Fibroblast of the aortic adventitia (primary cell): ENCODE measurements at places on chromosomes 4 and X.

DNA sequence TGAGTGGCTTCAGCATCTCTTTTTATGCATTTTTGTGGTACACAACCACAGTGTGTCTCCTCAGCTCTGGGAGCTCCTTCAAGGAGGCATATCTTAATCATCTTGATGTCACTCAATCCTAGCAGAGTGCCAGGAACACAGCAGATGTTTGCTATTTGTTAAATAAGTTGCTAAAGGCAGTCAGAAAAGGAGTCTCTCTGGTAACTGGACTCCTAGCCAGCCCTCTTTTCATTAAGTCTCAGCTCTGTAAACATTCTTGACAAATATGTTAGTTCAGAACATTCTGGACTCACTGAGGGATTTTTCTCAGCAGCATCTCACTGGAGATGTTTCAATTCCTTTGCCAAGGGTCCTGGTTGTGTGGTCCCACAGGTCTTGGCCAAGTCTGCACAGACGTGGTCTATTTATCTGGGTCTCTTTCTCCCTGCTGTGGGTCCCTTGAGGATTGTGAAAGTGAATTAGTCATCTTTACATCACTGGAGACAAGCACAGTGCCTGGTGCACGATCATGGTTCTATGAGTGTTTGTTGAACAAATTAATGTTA lies 20.3 kb upstream of the FAM9C start:
- DNase-seq: peak; percentile 78

DNA sequence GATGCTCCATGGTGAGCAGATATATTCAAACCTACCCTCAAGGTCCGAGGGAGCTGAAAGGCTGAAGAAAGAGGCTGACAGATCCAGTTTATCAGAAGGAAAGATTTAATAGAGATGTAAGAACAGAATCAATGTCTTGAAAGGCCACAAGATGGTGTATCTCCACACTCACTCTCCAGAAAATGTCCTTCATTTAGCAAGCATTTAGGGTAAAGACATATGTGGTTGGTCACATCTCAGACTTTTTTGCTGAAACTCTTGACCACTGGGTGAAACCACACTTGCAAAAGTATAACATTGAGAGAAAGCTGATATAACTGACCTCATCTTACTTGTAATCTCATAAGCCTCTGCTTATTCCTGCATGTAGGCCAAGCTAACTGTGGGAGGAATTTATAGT lies 745.8 kb upstream of the GALNTL6 start:
- no peak for DNase-seq

GRCh38 chrX:100315566-100315965 lies 94.5 kb downstream of the PCDH19 start:
- DNase-seq: no peak

GRCh38 chr4:56181140-56181953 lies 205.9 kb downstream of the AASDH start:
- no peak for DNase-seq

DNA sequence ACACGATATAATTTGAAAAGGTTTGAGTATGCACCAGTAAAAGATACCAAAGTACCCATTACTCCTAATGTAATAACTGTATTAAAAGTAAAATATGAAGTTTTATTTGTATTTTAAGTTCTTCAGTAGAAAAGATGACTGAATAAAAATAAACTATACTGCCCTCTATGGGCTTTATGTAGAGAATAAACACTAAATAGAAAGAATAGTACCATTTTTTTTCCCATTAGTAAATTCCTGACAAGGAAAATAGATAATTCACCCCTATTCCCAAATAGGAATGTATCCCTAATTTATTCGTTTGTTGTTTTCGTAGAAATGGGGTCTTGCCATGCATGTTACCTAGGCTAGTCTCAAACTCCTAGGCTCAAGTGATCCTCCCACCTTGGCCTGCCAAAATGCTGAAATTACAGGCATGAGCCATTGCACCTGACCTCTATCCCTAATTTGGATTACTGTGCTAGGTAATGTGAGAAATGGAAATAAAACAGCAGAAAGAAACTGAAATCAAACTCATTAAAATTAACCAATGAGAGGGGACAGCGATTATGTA lies 73.6 kb upstream of the COX18 start:
- no peak for DNase-seq

- DNase-seq: peak; percentile 56
These were observed 45.5 kb downstream of the VGLL1 start for GRCh38 chrX:136577552-136577951.

DNA sequence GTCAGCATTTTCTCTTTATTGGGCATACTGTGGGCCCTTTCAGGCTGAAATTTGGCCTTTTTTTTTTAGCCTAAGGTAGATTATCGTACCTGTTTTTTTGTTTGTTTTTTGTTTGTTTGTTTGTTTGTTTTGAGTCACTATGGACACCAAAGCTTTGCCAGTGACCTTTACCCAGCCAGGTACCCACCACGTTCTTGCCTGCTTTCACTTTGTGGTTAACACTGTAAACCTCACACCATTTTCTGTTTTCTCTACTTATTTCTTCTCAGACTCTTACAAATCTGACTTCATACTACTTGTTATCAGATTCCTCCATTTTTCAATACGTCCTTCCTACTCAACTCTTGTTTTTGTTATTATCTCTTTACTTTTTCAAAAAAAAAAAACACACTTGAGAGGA lies 81.5 kb downstream of the ZNF674 start:
- DNase-seq: no peak

DNA sequence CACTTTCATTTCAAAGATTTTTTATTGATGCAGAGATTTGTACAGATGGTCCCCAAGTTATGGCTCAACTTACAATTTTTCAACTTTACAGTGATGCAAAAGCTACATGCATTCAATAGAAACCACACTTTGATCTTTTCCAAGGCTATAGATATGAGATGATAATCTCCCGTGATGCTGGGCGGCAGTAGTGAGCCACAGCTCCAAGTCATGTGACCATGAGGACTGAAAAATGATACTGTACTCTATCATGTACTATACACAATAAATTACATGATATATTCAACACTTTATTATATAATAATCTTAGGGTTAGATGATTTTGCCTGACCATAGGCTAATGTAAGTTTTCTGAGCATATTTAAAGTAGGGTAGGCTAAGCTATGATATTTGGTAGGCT lies 14.0 kb upstream of the GASK1B start:
- DNase-seq: no peak

- no peak for DNase-seq
These were observed 61.3 kb upstream of the TXK start for GRCh38 chr4:48195374-48195773.

DNA sequence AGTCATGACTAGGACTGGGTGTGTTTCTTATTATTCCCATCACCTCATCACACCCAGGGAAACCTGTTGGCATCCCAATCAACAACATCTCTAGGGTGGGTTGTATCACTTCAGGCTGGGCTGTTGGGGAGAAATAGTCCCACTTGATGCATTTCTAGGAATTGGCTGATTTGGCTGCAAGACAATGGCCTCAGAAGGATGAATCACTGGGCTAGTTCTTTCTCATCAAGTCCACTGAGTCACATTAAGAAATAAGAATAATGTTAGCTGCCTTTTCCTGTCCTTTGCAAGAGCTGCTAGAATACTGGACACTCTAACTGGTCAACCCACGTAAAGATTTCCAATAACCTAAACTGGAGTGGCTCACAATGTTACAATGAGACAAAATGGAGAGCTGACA lies 104.2 kb downstream of the CHRDL1 start:
- DNase-seq: peak; percentile 9

DNA sequence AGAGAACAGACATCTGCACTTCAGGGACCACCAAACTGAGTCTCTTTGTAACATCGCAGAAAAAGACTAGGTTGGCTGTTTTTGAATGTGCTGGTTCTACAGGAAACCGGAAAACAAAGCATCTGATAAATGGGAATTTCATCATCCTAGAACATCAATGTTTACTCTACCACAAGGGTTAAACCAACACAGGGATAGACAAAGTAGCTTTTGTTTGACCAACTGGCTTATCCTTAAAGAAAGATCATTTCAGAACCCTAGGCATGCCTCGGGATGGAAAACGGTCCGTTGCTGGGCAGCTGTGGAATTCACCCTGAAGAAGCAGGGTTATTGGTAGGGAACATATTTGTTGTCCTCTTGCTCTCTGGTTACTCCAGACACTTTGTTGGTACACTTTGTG lies 2355.5 kb upstream of the AGA start:
- DNase-seq: no peak

DNA sequence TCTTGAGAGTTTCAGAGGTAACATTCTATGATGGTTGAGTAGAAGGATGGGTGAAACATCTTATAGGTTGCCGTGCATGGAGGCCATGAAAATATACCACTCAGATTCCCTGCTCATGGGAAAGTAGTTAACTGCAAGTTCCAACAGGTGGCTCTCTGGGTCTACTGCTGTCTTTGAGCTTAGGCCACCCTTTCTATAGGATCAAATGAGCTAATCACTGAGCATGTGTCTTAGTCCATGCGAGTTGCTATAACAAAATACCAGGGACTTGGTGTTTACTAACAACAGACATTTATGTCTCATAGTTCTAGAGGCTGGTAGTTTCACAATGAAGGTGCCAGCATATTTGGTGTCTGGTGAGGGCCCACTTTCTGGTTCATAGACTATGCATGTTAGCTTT lies 144.8 kb upstream of the UNC5C start:
- no peak for DNase-seq

- DNase-seq: no peak
These were observed 83.9 kb downstream of the POLA1 start for GRCh38 chrX:24777660-24778059.

- peak; percentile 50 for DNase-seq
These were observed 215.5 kb downstream of the PDGFC start for GRCh38 chr4:156756118-156756517.

GRCh38 chrX:85017721-85018120 lies 14.0 kb downstream of the APOOL start:
- peak; percentile 12 for DNase-seq

DNA sequence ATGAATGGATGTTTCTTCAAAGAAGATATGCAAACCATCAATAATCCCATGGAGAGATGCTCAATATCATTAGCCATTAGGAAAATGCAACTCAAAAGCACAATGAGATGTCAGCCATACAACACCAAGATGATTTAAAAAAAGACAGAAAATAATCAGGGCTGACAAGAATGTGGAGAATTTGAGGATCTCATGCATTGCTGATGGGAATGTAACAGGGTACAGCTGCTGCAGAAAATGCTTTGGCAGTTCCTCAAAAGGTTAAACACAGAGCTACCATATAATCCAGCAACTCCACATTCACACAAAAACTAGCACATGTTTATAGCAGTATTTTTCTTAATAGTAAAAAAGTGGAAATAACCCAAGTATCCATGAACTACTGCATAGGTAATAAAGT lies 110.5 kb upstream of the ZNF518B start:
- no peak for DNase-seq

GRCh38 chr4:10161840-10162239 lies 45.2 kb upstream of the WDR1 start:
- no peak for DNase-seq

- DNase-seq: no peak
These were observed 25.6 kb downstream of the PTTG2 start for GRCh38 chr4:37985730-37986275.

DNA sequence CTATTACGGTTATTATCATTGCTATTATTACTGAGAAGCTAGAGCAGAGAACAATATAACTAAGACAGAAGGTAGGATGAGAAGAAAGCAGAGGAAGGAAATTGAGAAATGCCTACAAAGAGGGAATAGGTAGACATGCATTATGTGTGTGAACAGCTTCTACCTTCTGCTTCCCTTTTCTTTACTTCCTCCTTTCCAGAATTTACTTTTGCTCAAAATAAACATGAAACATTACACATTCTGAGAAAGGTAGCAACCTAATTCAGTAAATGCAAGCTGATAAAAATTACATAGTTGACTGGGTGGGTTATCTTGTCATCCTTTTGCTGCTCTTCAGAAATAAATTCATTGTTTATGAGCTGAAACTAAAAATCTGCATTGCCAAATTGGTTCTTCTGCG lies 54.6 kb downstream of the AMOT start:
- DNase-seq: no peak

DNA sequence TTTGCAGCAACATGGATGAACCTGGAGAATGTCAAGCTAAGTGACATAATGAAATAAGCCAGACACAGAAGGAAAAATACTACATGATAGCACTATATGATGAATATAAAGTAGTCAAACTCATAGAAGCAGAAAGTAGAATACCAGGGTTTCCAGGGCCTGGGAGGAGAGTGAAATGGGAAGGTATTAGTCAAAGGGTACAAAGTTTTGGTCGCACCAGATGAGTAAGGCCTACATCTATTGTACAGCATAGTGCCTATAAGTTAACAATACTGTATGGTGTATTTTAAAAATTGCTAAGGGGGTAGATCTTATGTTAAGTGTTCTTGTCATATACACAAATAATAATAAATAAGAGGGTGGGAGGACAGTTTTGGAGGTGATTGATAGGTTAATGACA lies 41.5 kb downstream of the ENOX2 start:
- DNase-seq: no peak

DNA sequence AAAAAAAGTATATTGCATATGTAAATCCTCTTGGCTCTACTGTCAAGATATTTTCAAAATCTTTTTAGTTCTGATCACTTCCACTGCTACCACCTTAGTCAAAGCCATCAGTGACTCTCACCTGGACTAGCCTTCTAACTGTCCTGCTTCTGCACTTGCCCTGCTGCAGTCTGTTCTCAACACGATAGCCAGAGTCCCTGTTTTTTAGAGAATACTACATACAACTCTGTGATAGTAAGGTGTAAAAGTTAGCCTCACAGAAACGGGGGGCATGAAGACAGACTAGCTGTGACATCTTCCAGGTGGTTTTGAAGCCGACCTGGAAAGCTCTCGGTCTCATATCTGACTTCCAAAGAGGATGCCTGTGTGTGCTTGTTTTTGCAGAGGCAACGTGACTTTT lies 24.7 kb downstream of the EIF2S3 start:
- no peak for DNase-seq

DNA sequence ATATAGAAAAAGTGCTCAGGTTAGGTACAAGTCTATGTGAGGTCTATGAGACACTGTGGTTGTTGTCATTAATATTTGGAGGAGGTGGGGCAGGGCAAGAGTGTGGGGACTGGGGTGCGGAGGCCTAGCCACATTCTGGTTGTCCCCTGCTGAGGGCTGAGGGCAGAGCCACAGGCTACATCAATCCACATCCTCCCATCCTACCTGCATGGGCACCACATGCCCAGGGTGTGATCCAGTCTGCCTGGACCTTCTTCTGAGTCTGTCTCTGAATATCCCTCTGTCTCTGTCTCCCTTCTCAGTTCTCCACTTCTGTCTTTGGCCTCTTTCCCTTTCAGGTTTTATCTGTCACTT lies 1.2 kb upstream of the GATA1 start:
- no peak for DNase-seq

DNA sequence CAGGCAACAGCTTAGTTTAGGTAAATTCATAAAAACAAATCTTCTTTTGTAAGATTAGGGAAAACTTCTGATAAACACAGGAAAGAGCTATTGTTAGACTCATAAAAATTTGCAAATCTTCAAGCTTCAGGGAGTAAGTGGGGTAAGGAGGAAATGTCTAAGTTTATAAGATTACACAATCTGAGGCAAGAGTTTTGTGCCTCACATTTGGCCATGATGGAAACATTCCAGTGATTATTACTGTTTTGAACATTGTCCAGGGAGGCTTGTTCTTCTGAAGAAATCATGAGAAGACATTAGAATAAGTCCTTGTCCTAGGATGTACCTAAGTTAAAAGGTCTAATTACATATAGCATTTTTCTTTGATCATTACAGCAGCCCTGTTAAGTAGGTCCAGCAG lies 72.8 kb downstream of the MAOB start:
- peak; percentile 56 for DNase-seq
